ENCODE measurements at places on chromosomes 12 and 14. TPM values are rescaled to one million over a fixed set of nuclear protein-coding genes. Genes with fewer than 3 reads are reported as not detected.

Gene IRF9
- 89.4 TPM for total RNA-seq

Gene SALL2
- total RNA-seq: 34.5 TPM

- no peak for DNase-seq
These were observed 945 bp downstream of the HCAR1 start for GRCh38 chr12:122729583-122730214.

- DNase-seq: peak; percentile 80
These were observed 217.1 kb downstream of the SLC38A4 start for GRCh38 chr12:46608431-46609272.

- DNase-seq: no peak
These were observed 1.3 kb downstream of the SDR9C7 start for GRCh38 chr12:56932867-56933266.

Gene PPFIA2
- 1.3 TPM for total RNA-seq
